ENCODE measurements at places on chromosomes 3 and 15. TPM values are rescaled to one million over a fixed set of nuclear protein-coding genes. Genes with fewer than 3 reads are reported as not detected.
A peak's percentile ranks its signal among the peaks of the same experiment; 100 is the strongest.

The CKMT1B gene
- 1.6 TPM for total RNA-seq

The MYD88 gene
- total RNA-seq: 27.4 TPM

DNA sequence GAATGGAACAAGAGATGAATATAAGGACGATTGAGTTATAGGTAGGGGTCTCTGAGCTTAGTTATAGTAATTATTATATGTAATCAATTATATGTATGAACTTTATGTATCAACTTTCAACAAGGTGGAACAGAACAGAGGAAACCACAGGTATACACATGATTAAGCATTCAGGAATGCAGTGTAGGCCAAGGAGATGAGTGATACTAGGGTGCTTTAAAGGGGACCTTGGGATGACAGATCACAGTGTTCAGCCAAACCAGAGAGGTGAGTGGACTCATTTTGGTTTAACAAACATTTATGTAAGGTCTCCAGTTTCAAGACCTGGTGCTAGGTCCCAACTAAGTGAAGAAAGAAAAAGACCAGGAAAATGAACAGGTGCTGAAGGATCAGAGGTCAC is 895.5 kb downstream of the ROBO2 start:
- DNase-seq: peak; percentile 46

GRCh38 chr3:149609595-149609994 is 48.2 kb downstream of the WWTR1 start:
- DNase-seq: no peak

GRCh38 chr3:39485547-39485946 is 18.1 kb downstream of the MOBP start:
- DNase-seq: no peak

DNA sequence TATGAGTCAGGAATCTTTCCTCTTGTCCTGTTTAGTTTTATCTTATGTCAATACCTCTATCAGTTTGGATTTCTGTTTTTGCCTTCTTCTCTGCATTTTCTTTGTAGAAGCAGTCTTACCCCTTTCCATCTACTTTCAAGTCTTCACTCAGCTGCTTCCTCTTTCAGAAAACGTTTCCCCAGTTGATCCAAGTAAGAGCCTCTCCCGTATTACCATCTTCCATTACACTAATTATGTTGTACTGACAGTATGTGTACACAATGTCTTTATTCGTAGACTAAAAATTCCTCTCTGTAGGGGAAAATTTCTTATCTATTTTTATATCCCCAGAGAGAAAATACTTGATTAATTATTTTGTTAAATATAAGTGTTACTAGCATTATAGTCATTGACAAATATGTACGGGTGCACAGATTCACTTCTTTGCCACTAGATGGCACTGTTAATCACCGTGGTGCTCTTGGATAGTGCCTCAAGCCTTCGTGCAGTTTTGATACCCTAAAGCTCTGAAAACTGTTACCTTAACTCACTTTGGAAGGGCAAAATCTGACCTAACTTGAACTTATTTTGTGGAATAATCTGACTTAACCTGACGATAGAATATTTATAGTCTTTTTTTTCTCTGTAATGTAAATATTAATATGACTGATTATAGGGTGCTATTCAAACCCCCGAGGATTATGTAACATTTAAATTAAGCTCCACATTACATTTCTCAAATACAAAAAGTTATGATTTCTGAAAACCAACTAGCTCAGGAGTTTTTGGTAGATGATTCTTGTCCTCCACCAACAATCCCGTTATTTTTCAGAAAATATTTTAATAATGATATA is 74.2 kb upstream of the POU1F1 start:
- DNase-seq: no peak

Measured in PC-9 (cell line).